NCI-H187 (cell line): ENCODE measurements at places on chromosomes 6 and 20.

DNA sequence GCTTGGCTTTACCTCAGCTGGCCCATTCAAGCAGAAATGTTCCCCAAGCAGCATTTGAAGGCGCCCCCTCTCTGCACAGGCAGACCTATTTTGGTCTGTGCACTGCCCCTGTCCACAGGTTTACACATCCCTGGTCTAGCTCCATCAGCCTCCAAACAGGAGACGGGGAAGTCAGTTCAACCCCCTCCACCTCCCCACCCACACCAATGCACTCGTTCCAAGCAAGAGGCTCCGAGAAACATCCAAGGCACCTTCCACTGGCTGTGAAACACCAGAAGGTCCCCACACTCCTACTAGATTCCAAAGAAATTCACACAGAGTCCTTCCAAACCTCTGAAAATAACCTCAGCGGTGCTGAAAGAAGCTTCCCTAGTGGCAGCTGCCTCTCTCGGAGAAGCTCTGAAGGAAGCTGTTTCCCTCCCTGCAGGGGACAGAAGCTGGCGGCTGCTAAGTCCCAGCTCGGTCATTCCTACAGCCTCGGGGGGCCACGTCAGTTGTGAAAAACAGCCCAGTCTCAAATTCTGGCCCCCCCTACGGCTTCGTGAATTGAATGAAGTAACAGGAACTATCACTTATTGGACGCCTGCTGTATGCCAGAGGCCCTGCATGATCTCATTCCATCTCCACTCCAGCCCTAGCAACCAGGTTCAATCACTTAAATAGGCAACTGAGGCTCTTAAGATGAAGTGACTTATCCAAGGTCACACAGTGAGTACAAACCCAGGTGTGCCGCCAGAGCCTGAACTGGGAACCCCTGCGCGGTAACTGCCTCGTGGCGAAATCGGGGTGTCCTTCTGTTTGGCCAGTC, 815 bp downstream of the SPATA2 start:
- no peak for DNase-seq

- DNase-seq, result no peak
Measured at GRCh38 chr6:21455071-21455470, 138.5 kb upstream of the SOX4 start.

DNA sequence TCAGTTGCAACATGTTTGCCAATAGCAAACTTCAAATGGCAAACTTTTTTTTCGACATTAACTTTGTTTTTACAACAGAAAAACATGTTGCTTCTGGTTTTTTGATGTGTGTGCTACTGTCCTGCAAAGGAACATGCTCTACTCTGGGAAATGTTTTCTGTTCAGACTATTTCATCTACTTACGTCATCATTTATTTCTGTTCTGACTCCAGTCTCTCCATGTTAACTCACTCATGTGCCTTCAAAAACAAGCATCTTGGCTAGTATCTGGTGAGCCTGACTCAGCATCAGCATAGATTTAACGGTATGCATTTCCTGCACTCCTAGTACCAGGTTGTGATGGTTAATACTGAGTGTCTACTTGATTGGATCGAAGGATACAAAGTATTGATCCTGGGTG, 36.1 kb upstream of the MAP7 start:
- no peak for DNase-seq

DNA sequence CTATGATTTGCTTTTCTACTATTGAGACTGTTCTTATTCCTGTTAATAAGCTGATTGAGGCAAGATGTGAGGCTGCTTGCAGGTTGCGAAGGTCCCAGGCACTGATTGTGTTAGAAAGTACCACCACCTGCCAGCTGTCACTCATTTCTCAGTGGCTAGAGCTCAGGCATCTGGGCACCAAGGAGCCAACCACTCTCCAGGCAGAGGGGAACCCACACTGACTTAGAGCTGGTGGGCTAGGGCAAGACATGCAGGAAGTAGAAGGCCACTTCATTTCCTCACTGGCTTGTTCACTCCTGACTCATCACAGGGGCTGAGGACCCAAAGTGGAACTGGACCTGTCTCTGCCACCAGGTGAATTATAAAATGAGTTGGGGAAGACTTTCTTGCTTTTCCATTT, 7.8 kb upstream of the DLL1 start:
- no peak for DNase-seq

- DNase-seq, result no peak
Measured at GRCh38 chr6:169647637-169648036, 54.2 kb downstream of the WDR27 start.

DNA sequence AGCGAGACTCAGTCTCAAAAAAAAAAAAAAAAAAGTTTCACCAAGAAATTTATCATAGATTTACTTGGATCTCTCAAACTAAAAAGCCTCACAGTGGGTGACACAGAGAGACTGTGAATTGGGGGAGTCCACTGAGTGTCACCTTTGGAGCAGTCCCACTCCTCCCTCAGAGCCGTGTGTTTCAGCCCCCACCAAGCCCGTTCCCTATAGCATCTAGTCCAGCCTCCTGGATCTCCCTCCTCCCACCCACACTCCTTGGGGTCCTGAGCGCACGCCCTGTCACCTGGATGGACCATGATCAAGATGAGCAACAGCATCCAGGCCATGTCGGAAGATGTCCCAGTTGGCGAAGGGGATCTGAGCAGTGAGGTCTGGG, 422 bp downstream of the NCR3 start:
- DNase-seq, result no peak

DNA sequence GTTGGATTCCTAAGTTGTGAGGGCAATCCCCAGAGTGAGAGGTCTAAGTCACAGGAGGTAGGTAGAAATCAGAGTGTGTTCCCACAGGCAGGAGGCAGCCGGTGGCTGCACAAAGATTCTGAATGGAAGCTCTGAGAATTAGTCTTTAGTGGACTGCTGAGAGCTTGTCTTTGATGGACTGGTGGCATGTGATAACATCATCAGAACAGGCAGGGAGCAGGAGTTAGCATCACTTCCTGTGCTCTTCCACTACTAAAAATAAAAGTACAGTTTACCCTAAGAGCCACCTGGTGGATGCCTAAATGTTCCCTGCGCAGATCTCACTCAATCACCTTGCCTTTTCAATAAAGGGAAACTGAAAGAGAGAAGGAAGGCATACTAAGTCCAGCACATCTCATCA, 294.6 kb upstream of the POU3F2 start:
- DNase-seq, result no peak

- DNase-seq, result no peak
Measured at GRCh38 chr6:162109480-162110050, 618.0 kb downstream of the PRKN start.

DNA sequence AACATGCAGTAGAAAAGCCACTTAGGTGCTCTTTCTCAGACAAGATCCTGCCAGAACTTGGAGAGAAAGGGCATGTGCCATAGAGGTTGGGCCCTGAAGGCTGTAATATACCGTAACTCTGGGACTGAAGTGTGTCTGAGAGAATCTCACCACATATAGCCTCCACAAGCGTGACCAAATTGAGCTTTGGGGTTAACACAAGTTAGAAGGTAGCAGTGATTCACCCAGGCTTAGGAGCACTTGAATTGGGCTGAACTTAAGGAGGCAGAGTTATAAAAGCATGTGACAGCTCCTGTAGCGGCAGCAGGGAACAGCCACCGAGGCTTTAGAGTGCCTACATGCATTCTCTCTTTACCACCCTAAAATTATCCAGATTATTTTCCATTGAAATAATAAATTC, 361.6 kb downstream of the PHF3 start:
- no peak for DNase-seq

DNA sequence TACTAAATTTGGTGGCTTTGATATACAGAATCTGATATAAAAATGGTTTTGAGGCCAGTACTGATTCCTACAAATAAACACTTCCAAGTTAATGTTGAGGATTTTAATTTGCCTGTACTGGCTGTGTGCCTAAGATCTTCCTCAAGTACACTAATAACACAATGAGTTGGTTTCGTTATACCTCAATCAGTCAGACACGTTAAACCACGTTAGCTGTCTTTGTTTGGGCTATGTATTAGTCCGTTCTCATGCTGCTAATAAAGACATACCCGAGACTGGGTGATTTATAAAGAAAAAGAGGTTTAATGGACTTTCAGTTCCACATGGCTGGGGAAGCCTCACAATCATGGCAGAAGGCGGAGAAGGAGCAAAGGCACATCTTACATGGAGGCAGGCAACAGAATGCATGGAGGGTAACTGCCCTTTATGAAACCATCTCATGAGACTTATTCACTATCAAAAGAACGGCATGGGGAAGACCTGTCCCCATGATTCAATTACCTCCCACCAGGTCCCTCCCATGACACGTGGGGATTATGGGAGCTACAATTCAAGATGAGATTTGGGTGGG, 46.2 kb downstream of the NT5E start:
- no peak for DNase-seq

DNA sequence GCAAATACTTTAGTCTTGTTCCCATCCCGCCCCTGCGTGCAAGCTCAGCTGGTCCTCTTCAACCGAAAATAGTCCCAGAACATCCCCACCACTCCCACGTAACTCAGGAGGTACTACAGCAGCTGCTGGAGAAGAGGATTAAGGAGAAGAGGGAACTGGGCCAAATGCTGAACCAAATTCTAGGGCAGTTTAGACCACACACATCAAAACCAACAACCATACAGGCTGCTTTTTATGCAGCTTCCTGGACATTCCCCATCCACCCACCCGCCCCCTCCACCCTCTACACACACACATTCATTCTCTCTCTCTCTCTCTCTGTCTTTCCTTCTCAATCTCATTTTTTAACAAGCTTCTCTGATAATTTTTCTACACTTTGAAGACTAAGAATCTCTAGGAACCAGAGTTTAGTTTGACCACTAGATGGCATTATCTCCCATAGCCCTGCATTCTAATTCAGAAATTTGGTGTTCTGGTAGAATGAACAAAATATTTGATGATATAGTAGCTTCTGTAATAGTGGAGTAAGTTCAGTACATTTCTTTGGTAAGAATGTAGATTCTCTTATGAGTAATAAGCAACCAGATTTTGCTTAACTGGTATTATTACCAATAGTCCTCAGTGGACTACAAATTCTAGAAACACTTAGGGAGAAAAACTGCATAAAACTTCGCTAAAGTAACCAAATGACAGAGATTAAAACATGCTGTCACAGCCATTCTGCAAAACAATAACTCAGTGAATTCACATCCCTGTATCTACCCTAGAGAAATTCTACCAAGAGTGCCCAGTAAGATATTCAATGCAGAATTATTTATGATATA, 52.1 kb upstream of the BEND6 start:
- DNase-seq, result no peak

- no peak for DNase-seq
Measured at GRCh38 chr6:1834646-1835516, 225.2 kb downstream of the FOXC1 start.

DNA sequence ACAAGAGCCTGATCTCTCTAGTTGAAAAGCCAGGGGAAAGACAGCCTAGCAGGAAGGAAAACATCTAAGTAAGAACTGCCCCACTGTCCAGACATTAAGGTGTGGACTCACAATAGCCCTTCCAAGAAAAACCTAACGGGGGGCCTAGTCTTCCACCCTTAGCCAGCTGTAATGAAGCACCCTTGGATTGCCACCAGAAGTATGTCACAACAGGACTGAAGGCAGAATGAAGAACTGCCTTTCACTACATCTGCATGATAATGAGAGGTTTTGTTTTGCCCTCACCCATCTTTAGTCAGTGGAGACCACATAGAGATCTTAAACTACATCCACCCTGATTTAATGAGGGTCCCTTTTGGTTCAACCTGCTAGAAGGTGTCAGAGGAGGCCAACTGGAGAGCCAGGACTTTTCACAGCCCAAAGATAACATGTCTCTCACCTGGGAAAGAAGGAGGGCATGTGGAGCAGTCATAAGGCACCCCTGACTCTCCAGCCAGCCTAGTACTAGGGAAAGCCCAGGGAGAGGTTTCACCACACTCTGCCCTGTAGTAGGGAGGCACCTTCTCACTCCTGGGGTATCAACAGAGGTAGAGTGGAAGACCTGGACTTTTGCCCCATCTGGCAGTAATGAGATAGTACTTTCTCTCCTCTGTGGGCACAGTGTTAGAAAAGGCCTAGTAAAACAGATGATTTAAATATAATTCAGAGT, 1017.4 kb upstream of the MANEA start:
- no peak for DNase-seq

DNA sequence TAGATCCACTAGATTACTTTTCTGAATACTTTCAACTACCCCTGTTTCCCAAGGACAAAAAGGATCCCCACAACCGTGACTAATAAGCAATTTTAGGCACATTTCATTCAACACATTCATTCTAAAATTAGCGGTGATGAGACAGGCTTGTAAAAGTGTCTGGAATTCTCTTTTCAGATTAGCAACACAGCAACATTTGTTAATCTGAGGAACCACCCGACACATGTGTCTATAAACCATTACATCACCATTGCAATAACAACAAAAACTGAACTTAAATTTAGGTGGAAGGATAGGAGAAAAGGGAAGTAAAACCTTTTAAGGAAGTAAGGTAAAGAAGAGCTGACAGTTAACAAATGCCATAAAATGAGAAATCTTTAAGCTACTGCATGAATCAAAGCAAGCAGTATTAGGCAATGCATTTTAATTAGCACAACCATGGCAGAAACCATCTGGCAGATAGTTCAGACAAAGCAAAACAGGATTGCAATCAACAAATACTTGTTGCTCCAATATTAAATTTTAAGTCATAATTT, 49.1 kb downstream of the MAP3K7 start:
- DNase-seq, result no peak

- DNase-seq, result no peak
Measured at GRCh38 chr6:6320901-6321300, 439 bp upstream of the F13A1 start.

DNA sequence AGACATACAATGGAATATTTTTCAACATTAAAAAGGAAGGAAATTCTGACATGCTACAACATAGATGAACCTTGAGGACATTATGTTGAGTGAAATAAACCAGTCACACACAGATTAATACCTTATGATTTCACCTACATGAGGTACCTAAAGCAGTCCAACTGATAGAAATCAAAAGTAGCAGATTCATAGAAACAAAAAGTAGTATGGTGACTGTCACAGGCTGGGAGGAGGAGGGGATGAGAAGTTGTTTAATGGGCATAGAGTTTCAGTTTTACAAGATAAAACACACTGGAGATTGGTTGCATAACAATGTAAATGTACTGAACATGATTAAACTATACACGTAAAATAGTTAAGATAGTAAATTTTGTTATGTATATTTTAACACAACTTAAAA, 48.5 kb upstream of the OLIG3 start:
- DNase-seq, result no peak

- DNase-seq, result no peak
Measured at GRCh38 chr6:43956478-43956877, 170.8 kb downstream of the MRPL14 start.

GRCh38 chr20:5557123-5557522, 193.1 kb upstream of the SHLD1 start:
- DNase-seq, result no peak

GRCh38 chr20:12838261-12838866, 170.4 kb upstream of the SPTLC3 start:
- DNase-seq, result no peak

GRCh38 chr6:16274885-16275589, 36.6 kb downstream of the GMPR start:
- no peak for DNase-seq

- DNase-seq, result peak; percentile 88
Measured at GRCh38 chr6:37459981-37460800, 27.2 kb downstream of the CMTR1 start.
